Bone marrow (tissue), 2 donors: ENCODE measurements at places on chromosomes 4 and X.

DNA sequence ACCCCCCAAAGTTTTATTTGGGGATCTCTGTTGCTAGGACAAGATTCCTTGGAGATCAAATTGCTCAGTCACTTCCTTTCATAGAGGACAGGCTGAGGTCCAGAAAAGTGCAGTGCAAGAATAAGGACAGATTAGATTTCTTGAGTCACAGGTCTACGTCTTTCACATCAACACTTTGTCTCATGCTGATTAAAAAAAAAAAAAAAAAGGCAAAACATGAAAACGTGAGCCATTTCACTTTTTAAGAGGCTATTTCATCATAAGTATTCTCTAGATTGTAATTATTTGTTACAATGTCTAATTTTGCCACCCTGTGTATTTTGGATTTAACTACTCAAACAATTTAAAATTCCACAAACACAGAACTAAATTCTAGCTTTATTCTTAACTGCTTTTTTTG lies 647.0 kb downstream of the TRAM1L1 start:
- DNase-seq: no peak

- DNase-seq: no peak
Measured at GRCh38 chr4:1290165-1290977, 680 bp downstream of the MAEA start.

DNA sequence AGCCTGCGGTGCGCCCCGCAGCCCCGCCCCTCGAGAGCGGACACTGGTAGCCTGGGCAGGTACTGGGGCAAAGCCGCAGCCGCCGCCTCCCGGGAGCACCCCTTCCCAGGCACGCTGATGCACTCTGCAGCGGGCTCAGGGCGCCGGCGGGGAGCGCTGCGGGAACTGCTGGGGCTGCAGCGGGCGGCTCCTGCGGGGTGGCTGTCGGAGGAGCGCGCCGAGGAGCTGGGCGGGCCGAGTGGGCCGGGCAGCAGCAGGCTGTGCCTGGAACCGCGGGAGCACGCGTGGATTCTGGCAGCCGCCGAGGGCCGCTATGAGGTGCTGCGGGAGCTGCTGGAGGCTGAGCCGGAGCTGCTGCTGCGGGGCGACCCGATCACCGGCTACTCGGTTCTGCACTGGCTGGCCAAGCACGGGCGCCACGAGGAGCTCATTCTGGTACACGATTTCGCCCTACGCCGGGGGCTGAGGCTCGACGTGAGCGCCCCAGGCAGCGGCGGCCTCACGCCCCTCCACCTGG lies 401 bp downstream of the SOWAHD start:
- no peak for DNase-seq

- no peak for DNase-seq
Measured at GRCh38 chr4:93710101-93710846, 118.3 kb upstream of the ATOH1 start.

DNA sequence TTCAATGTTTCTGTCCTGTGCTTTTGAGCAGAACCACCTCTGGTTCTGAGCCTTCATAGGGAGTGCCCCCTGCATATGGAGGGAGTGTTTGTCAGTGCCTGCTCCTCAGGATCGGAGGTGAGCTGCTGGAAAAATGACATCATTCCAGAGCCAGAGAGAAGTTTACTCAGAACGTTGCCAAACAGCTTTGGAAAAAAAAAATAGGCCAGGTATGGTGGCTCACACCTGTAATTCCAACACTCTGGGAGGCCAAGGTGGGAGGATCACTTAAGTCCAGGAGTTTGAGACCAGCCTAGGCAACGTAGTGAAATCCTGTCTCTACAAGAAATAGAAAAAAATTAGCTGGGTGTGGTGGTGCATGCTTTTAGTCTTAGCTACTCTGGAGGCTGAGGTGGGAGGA lies 27.2 kb upstream of the PDLIM3 start:
- DNase-seq: no peak

GRCh38 chrX:139020801-139021200 lies 309.3 kb upstream of the FGF13 start:
- DNase-seq: no peak

- no peak for DNase-seq
Measured at GRCh38 chrX:116872931-116873330, 410.2 kb upstream of the CT83 start.

DNA sequence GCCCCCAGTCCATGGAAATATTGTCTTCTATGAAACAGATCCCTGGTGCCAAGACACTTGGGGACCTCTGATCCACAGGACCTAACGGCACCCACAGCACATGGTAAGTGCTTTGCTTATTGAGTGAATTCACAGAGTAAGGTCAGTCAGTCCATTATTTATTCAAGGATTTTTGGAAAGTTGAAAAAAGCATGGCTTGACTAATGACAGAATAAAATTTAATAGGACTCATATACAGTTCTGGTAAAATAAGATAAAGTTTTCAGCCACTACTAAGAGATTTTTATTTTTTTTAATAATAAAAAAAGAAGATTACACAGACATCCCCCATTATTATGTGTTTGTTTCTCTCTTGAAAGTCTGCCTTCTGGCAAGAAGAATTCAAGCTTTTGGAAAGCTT lies 490.6 kb upstream of the HS3ST1 start:
- DNase-seq: no peak

DNA sequence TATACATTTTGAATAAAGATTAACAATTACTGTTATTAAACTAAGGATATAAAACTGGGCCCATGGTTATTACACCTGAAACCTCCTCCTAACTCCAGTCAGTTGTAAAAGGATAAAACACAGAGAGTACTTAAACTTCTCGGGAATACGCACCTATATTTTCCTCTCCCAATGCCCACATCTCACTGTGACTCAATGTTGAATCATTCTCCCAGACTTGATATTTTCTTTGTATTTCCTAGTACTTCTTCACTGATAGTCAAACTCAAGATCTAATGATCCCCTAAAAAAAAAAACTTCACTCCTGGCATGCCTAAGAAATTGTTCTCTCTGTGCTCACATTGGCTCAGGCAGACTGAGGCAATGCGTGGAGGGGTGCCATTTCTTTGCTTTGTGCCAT lies 212.5 kb upstream of the DKK2 start:
- no peak for DNase-seq

DNA sequence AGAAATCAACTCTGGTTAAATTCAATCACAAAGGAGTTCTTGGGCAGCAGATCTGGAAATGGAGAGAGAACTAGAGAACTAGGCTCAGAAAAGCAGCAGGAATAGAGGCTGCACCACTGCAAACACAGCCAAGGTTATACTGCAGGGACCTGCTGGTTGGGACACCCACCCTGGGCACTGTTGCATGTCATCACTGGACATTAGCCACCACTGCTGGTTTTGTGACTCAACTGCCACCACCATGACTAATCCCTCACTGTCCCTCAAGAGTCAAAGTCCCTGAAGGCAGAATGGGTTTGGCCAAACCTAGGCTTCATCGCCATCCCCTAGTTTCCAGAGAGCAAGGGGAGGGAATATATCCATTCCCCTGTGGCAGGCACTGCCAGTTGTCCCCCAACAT lies 38.1 kb upstream of the IRAK1 start:
- DNase-seq: no peak

DNA sequence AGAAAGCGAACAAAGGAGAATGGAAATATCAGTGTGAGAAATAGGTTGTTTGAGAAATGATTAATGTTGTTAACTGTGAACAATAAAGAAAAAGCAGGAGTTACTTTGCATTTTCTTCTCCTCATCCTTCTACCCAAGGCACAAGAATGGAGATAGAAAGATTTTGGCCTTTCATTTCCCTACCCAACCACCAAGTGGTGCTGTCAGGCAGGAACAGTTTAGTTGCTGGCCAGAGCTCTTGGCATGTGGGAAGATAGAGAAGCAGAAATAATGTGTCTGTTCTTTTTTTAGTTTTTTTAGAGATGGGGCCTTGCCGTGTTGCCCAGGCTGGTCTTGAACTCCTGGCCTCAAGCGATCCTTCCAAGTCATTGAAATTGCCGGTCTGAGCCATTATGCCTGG lies 12.8 kb downstream of the HOPX start:
- no peak for DNase-seq

DNA sequence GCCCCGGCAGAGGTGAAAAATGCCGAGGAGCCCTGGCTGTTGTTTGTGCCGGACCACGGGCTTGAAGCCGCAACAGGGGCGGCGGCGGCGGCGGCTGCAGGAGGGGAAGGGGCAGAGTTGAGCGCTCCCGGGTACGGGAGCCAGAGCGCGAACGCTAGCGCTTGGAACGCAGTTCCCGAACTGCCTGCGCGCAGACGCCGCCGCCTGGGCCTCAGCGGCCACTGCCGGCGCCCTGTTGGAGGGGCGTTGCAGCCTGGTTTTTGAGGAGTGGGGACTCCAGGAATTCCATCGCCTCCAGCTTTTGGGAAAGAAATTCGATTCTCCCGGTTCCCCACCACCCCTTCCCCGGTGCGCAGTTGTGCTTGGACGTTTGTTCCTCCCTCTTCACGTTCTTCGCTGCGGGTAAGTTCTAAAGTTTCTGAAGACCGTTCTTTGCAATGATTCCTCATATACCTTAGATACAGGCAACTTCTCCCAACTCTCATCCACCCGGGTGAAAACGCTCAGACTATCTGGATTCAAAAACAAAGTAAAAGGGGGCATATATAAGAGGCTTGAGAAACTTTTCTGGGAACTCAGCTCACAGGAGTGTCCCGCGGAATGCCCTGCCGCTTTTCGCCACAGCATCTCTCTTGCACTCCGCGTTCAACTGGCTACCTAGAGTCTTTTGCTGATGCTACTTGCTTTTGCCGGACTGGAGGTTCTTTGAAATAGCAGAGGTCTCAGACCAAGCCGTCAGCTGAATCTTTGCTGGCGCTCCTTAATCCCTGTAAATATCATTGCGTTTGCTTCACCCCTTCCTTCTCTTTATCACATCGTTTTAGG lies 1.0 kb downstream of the FAT4 start:
- DNase-seq: peak; percentile 19

- peak; percentile 42 for DNase-seq
Measured at GRCh38 chr4:42655921-42656678, 805 bp downstream of the ATP8A1 start.

DNA sequence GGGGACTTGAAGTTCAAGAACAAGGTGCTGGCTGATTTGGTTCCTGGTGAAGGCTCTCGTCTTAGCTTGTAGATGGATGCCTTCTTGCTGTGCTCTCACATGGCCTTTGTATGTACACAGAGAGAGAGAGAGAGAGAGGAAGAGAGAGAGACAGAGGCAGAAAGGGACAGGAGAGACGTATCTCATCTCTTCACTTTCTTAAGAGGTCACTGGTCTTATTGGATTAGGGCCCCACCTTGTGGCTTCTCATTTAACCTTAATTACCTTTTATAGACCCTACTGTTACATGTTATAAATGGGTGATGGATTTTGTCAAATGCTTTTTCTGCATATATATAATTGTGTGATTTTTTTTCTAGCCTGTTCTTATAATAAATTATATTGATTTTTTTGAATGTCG lies 1444.2 kb downstream of the ADGRL3 start:
- DNase-seq: no peak
